ENCODE measurements at places on chromosomes 1 and 21.

DNA sequence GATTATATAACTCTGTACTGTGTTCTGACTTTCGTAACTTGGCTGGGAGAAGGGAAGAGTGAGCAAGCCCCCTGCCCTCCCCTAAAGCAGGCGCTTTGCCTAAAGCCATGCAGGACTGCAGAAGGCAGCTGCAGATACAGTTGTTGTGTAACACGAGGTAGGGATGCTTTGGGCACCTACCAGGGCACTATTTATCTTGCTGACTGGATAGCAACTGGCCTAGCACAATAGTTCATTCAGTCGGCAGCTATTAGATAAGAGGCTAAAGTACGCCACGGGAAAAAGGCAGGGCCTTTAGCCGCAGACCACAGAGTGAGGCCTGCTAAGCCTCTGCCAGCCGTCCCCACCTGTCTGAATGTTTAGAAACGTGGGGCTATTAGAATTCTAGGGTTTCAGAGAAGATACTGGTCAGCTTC, 80.9 kb downstream of the TTC3 start:
- DNase-seq: no peak

GRCh38 chr1:189424746-189425331, 1052.8 kb downstream of the BRINP3 start:
- DNase-seq: no peak

GRCh38 chr1:91065337-91065736, 43.5 kb upstream of the ZNF644 start:
- DNase-seq: no peak

- no peak for DNase-seq
Observed at GRCh38 chr1:93394514-93394913, 48.8 kb downstream of the DR1 start.

DNA sequence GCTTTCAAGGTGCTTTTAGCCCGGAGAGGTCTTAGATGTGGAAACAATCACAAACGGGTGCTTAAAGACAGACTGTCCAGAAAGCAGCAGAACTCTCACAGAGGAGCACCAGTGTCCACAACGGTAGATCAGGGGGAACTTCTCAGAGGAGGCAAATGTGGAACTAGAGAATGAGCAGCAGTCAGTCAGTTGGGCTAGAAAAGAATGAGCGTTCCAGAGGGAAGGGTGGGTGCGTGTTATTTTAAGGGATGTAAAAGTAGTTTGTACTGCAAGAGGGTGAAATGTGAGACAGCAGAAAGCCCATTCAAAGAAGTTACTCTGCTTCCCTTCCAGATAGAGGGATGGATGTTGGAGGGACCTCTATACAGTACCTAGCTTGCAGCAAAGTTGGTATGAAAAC, 30.9 kb downstream of the RGS5 start:
- DNase-seq: no peak

- DNase-seq: no peak
Observed at GRCh38 chr1:33930346-33931110, 66.6 kb downstream of the HMGB4 start.

DNA sequence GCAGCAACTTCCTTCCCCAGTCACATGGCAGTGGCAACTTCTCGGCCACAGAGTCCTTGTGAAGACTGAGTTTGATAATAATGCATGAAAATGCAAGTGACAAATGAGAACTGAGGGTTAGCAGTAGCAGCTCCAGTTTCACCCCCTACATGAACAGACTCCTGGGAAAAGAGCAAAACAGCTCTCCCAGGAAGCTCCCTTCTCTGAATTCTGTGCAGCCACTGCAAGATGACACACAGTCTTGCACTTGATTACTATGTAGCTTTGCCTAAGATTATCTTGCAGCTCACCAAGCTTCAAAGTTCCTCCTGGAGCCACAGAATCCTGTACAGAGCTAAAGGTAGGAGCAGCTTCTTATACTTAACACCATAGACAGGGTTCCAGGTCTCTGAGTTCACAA, 4.7 kb downstream of the PGBD5 start:
- DNase-seq: no peak
